KBM-7 (cell line): ENCODE measurements at places on chromosomes 2 and 18.

DNA sequence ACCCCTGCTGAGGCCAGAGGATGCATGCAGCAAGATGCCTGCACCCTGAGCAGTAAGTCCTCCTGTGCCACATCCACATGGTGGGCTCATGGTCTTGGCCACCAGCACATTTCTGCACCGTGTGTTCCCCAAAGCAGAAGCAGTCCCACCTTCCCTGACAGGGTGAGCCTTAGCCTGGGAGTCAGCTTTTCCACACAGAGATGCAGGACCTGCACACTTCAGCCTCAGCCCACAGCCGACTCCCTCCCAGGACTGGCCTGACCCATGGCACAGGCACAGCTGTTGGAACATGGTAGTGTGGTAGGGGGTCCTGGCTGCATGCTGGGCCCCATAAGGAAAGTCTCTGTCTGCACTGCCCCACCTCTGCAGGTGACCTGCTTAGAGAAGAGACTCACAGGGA, 5.0 kb downstream of the SNED1 start:
- DNase-seq, result no peak

DNA sequence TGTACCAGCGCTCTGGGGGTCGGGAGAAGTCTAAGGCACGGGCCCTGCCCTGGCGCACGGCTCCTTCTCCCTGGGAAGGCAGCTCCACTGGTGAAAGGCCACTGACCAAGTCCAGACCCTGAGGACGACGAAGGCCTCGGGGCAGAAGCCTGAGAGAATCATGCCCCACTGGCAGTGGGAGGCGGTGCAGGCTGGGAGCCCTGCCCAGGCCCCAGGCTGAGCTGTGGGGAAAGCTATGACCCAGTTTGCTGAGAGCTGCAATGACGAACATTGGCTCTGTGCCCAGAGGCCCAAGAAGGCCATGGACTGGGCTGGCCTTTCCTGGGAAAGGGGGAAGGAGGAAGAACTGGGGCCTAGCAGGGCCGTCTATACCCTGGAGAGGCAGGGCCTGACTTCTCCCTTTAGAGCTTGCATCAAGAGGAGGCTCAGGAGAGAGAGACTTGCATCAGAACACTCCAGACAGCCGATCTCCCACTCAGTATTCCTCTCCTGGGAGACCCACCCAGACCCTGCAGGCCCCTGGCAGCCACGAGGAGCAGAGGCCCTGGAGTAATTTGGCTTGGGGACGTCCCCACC, 32.9 kb downstream of the HS1BP3 start:
- DNase-seq, result no peak

DNA sequence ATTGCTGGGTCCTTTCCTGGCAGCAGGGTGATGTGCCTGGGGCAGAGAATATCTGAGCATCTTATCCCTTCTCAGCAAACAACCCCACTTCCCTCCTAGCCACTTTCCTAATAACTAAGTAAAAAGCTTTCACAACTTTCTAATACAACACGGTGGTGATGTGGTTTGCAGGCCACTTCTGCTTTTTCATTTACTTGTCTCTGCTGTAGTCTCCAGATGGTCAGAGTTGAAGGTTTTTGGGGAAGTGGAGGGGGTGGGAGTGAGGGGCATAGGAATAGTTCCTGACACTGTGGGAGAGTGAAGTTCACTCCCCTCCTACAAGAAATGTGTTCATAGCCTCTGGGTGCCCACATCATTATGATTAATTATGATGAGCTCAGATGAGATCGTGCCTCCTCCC, 11.6 kb downstream of the OXER1 start:
- DNase-seq, result peak; percentile 98

DNA sequence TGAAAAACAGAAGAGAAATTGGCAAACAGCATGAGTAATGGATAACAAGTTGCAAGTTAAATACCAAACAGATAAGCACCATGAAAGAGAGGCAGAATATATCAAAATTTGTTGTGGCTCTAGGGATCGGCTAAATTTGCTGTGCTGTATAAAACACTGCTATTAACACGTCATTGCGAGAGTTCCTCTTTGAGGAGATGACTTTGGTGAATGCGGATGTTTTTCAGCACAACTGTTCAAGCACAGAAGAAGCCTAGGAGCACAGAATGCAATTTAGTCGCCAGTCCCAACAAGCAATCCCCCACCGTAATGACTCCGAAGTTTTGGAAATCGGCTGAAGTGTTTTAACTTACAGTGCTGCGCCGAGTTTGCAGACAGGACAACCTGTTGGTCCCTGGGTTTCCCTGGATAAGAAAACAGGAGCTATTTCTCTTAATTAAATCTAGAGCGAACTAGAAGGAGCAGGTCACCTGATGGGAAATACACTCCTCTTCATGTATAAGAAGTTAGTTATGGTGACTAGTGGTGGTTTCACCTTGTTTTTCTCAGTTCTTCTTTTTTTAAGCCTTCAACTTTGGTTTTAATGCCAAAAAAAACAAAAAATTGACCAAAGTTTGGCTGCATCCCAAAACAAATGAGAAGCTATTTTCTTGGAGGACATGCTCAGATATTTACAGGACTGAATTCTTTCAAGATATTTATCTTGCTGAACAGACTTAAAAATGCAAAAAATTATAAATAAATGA, 454.1 kb upstream of the SALL3 start:
- DNase-seq, result no peak

DNA sequence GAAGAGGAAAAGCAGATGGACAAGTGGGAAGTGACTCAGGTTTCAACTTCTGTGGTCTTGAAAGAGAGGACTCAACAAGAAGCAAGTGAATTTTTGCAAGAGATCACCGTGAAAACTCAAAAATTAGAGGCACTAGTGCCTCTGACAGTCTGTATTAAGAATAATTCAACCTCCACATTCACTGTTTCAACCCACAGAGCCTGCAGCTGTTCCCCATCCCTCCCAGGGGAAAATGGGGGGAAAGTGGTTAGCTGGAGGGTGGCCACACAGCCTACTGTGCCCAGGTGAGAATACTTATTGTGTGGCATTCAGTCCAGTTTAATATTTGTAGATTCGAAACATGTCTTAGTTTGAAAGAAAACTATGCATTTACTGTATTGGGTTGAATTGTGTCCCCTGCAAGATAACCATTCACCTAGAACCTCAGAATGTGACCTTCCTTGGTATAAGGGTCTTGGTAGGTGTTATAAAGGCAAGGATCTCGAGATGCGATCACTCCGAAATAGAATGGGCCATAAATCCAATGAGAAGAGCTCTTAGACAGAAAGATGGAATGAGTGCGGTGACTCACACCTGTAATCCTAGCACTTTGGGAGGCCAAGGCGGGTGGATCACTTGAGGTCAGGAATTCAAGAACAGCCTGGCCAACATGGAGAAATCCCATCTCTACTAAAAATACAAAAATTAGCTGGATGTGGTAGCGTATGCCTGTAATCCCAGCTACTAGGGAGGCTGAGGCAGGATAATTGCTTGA, 94.3 kb downstream of the IRS1 start:
- DNase-seq, result no peak
